Retinal pigment epithelial cell (primary cell): ENCODE measurements at places on chromosomes 3 and 15.

- no peak for DNase-seq
Measured at GRCh38 chr3:186953011-186953487, 22.7 kb downstream of the ST6GAL1 start.

GRCh38 chr3:107271787-107272387, 105.4 kb upstream of the CCDC54 start:
- peak; percentile 2 for DNase-seq

GRCh38 chr15:73493922-73494321, 51.0 kb downstream of the REC114 start:
- DNase-seq: no peak

DNA sequence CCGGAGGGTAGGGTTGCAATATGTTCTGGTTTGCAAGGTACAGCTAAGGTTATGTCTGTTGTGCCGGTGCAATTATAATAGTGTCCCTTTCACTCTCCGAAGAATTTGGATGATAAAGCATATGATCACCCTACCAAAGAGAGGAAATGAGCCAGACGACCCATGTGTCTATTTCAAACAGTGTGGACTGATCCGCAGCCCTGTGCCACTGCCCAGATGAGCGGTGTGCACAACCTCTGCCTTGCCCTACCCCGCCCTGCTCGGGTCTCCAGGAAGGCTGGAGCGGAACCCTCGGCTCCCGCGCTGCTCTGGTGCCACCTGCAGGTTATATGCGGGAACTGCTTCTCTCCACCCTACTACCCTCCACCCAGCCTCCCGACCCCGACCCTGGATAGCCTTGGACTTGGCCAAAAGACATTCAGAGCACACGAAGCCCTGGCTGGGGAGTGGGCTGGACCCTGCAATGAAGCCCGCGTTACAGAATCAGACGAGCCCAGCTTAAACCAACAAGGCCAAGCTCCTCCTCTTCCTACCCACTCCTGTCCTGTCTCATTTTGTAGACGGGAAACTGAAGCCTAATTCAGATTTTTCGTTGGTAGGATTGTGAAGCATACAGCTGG, 68.4 kb upstream of the CHRNB4 start:
- DNase-seq: no peak

DNA sequence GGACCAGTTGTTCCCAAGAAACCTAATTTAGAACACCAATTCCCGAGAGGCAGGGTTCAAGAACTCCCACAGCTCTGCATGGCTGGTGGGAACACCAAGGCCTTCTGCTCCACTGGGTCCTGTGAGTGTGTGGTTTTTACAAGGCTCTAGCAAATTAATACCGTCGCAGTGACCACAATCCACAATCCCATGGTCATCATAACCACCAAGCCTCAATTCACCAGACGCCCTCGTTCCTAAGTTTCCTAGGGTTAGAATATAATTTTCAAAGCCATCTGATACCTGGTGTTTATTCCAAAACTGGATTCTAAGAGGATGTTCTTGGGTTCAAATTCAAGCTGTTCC, 114.9 kb upstream of the RPL32 start:
- no peak for DNase-seq

- DNase-seq: no peak
Measured at GRCh38 chr3:177287231-177287630, 89.9 kb upstream of the TBL1XR1 start.
